CD4-positive, alpha-beta T cell treated with Interleukin-4 for 1 hour (primary cell): ENCODE measurements at places on chromosomes 13 and 19.
A peak's percentile ranks its signal among the peaks of the same experiment; 100 is the strongest.

DNA sequence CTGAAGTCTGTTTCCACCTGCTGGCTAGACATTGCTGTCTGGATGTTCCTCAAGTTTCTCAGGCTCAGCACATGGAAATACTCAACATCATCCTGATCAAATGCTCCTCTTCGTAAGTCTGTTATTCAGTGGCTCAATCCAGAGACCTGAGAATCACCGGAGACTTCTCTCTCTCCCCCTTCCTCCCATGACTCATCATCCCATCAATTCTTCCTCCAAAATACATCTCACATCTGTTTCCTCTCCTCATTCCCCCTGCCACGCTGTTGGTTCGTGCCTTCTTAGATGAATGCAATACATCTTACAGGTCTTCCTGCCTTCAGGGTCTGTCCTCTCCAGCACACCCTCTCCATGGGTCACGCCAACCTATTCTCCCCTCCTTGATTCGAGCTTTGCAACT is 7.4 kb upstream of the RXFP2 start:
- DNase-seq: no peak

DNA sequence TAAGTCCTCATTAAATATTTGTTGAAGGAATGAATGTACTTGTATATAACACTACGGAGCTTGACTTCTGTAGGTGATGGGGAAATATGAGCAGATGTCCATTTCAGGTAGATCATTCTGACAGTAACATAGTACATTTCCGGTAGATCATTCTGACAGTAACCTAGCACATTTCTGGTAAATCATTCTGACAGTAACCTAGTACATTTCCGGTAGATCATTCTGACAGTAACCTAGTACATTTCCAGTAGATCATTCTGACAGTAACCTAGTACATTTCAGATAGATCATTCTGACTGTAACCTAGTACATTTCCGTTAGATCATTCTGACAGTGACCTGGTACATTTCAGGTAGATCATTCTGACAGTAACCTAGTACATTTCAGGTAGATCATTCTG is 2.5 kb downstream of the PHF11 start:
- no peak for DNase-seq

GRCh38 chr13:100314132-100314910 is 225.4 kb downstream of the PCCA start:
- DNase-seq: no peak

DNA sequence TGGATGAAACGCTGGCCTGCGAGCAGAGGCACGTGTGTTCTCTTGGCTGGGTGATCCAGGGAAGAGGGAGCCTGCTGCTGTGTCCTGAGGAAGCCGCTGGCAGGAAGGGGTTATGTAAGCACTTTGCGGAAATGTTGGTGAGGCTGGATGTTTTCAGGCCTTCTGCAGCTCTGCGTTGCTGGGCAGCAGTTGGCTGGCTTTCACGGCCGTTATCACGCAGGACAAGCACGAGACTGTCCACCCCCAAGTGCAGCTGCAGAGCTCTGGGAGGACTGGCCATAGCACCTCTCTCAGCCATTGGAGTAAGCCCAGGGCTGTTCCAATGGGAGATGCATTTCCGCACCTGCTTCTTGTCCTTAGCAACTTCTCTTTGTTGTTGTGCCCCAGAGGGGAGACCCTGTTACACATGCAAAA is 146.9 kb upstream of the SOX21 start:
- DNase-seq: no peak

- no peak for DNase-seq
These were observed 49.2 kb upstream of the TRPC4 start for GRCh38 chr13:37918751-37919150.

DNA sequence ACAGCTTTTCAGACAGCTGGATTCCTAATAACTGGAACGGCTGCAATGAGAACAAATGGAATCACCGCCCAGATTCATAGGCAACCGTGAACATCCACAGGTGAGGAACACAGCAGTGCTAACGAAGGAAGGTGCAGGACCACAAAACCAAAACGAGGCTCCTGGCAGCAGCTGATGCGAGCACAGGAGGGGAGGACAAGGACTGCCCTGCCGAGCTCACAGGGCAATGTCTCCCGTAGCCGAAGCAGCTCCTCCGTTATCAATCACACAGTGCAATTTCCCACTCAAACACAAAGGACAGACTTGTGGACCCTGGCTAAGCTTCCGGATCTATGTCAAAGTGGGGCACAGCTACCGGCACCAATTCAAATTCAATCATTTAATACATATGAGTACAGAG is 70.6 kb downstream of the STK24 start:
- no peak for DNase-seq

DNA sequence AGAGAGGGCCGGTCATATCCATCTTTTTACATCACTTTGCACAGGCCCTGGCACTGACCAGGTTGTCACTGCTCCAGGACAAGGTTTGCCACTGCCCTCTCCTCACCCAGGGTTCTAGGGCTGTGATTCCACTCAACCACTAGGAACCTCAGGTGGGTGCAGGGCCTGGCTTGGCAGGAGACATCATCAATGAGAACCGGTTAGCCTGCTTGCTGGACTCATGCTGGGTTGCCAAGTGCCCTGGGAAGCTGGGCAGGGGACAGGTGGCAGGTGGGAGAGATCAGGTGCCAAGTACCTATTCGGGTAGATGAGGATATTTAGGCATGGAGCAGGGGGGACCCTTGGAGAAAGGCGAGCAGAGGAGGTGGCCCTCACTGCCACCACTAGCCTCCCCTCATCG is 4.2 kb upstream of the CERS4 start:
- DNase-seq: no peak

GRCh38 chr19:5072115-5072514 is 103.2 kb downstream of the KDM4B start:
- DNase-seq: no peak

GRCh38 chr13:50340551-50341287 is 325.5 kb downstream of the KCNRG start:
- no peak for DNase-seq

- no peak for DNase-seq
These were observed 12.0 kb downstream of the TSHZ3 start for GRCh38 chr19:31337008-31337914.

- DNase-seq: no peak
These were observed 35.8 kb downstream of the CAPN12 start for GRCh38 chr19:38708413-38709024.

- DNase-seq: no peak
These were observed 676 bp downstream of the CD320 start for GRCh38 chr19:8307400-8307964.

DNA sequence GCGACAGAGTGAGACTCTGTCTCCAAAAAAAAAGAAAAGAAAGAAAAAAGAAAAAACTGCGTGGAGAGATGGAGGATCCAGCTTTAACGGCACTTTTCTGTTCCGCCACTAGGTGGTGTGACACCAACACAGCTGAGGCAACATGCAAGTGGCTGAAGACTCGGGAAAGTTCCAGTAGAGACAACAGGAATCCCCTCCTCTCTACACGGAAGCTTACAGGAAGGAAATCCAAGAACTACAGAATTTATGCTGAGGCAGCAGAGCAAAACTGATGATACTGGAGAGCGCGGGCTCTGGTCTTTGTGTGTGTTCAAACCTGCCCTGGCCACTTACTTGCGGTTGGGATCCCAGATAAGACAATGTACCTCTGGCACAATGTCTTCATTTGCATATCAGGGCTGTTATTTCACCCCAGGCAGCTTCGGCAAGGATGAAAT is 9.9 kb downstream of the RANBP3 start:
- peak; percentile 71 for DNase-seq

DNA sequence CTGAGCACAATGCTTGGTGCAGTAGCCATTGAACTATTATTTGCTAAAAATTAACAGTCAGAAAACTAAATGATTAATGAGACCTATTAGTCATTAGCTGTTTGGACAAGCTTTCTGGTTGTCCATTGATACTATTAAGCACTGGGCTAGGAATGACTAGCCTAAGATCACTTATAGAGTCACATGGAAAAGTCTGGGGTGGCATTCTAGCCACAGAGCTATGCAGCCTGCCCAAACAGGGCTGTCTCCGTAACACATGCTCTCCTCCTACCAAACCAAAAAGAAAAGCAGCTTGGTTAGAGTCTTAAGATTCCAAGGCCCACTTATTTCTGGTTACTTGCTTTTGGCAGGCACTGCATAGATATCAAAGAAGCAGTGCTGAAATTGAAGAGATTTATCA is 193.5 kb upstream of the NBEA start:
- no peak for DNase-seq

DNA sequence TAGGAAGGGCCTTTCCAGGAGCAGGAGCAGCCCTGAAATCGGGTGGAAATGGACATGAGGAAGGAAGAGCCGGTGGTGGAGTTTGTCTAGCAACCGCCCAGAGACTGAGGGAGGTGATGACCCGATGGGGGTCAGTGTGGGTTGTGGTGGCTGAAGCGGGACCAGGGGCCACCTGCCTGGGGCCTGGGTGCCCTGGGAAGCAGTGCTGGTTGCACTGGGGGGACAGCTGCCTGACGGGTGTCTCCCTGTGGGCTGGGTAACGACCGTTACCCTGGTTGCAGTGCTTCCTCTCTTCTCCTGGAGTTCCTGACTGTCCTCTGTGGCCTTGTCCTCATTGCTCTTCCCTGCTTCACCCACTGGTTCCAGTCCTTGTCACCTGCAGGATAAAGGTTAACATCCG is 13.0 kb downstream of the ZNF536 start:
- no peak for DNase-seq

DNA sequence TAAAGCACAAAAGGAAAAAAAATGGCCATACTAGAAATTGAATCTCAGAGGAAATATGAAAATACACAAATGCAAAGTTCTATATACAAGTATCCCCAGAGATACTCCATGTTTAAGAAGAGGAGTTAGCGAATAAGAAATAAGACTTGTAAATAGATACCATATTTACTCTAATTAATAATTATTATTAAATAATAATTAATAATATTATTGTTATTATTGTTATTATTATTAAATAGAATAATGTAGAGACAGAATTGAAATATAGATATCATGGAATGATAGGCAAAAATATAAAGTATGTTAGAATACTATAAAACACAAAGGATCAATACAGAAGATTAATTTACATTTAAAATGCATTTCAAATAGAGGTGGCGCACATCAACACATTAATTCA is 1047.5 kb upstream of the MIR17HG start:
- DNase-seq: no peak

GRCh38 chr13:43316946-43317353 is 293.6 kb downstream of the DNAJC15 start:
- no peak for DNase-seq

DNA sequence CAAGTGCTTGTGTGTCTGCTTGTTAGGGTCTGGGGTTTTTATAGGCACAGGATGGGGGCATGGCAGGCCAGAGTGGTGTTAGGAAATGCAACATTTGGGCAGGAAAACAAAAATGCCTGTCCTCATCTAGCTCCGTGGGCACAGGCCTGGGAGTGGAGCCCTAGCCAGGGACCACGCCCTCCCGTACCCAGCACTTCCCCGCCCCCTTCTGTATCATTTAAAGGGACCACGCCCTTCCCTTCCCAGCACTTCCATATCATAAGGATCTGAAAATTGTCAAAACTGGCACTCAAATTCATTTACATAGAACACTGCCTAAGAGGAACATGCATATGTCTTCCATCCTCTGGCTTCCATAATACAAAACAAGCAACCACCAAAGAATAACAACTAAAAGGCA is 185.8 kb downstream of the B3GLCT start:
- DNase-seq: no peak

GRCh38 chr19:12647490-12648071 is 19.0 kb downstream of the MAN2B1 start:
- peak; percentile 61 for DNase-seq

- no peak for DNase-seq
These were observed 58.5 kb downstream of the ARHGAP35 start for GRCh38 chr19:46919324-46919723.

DNA sequence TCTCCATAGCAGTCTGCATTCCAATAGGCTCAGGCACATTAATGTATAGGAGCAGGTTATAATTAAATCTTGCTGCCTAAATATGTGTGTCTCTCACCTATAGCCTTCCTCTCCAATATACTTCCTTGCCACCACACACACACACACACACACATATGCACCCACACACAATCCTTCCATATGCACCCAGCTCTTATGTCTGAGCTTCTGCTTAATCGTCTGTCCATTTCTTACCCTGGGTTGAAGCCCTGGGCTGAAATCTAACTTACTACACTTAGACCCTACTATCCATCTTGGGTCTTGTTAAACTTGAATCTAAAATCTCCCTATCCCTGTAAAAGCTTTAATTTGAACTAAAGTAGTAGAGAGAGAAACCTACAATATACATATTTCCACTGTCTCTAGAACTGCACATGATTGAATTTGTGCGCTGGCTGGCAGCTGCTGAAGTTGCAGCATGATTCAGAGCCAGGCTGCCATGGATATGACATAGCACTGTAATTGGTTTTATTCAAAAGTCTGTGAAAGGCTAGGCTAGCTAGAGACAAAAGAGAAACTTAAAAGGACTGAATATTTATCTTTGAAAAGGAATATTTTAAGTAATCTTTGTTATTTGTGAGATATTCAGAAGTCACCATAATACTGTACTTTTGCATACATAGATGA is 25.7 kb upstream of the FREM2 start:
- no peak for DNase-seq

DNA sequence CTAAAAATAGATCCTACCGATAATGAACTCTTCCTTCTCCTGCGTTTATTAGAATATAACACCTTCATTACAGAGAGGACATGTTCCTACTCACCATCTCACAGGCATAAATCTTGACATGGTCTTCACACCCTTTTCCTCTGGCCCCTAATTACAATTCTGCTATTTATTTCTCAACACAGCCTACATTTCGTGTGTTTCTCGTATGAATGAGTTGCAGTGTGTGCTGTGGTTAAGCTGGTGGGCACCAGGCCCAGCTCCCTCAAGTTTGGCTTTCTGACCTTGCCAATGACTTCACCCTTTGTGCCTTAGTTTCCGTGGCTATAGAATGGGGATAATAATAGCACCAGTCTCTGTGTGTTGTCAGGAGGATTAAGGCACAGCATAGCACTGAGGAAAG is 12.3 kb upstream of the KATNAL1 start:
- DNase-seq: no peak

- peak; percentile 69 for DNase-seq
These were observed 13.0 kb downstream of the PGLYRP1 start for GRCh38 chr19:46009530-46010510.

- no peak for DNase-seq
These were observed 437.5 kb downstream of the FGF9 start for GRCh38 chr13:22108283-22108942.

DNA sequence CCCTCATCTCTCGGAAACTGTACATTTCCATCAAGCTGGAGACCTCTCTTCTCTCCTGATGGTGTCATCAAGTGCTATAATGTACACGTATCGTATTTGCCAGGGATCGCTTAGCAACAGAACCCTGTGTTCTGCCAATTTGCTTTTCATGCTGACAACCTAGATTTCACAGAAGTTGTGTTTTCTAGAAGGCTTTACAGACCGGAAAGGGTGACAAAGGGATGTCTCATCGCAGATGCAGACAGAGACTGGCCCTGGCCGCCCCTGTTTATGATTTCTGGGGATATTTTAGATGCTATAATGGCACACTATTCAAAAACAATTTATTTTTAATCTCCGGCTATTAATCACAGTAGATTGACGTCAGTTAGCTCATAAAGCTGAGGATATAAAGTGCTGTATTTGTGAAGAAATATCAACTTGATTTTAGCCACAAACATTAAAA is 291.4 kb downstream of the IRS2 start:
- DNase-seq: no peak
